ENCODE measurements at places on chromosomes 1 and 21. TPM values are rescaled to one million over a fixed set of nuclear protein-coding genes. Genes with fewer than 3 reads are reported as not detected.
A peak's percentile ranks its signal among the peaks of the same experiment; 100 is the strongest.

- DNase-seq = no peak
Observed at GRCh38 chr1:181676269-181676668, 193.0 kb downstream of the CACNA1E start.

DNA sequence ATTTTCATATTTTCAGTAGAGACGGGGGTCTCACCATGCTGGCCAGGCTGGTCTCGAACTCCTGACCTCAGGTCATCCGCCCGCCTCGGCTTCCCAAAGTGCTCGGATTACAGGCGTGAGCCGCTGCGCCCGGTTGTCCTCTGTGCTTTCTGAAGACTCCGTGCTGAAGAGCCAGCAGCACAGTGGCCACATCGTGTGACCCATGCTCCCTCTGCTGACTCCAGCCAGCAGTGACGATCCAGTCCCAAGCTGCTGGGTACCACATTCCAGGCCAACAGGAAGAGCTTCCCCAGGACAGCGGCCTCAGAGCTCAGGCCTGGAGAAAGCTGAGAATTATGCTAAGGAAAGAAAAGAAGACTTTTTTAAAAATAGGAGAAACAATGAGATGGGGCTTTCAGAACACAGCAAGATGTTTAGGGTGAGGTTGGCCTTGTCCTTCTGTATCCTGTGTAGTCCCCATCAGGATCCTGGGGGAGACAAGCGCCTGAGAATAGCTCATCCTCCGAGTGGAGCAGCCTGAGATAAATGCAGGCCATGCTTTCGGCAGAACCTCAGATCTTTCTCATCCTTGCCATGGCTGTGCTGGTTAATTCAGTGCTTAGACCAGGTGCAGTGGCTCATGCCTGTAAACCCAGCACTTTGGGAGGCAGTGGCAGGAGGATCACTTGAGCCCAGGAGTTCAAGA lies 207.1 kb downstream of the SLC35F3 start:
- peak; percentile 32 for DNase-seq

The ADGRB2 gene
- total RNA-seq = 8.8 TPM

The DNALI1 gene
- 1.7 TPM for total RNA-seq

The ZSWIM5 gene
- total RNA-seq = not detected

- DNase-seq = peak; percentile 56
Observed at GRCh38 chr1:84936116-84936810, 43.3 kb upstream of the LPAR3 start.

DNA sequence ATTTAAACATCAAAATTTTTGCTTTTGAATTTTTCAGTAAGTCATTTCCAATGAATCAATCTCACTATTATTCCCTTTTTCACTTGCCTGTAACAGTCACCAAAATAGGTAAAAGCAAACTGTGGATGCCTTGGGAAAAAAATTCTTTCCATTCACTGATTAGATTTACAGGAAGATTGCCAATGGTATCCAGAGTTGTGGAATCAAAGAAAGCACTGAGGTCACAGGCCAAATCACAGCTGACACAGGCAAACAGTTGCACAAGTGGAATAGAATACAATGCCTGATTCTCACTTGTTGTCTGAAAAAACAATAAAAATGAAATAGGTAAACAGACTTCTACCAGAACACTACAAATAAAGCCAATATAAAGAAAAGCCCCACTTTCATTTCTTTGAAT lies 48.4 kb downstream of the LTN1 start:
- no peak for DNase-seq

The KCNH1 gene
- 1.4 TPM for total RNA-seq

GRCh38 chr1:41021526-41022308 lies at the start of gene SLFNL1:
Gene SLFNL1, minus strand, starts transcription at chr1:41021725. Its CDS starts 1,065 bp downstream, at chr1:41020660.
- peak; percentile 19 for DNase-seq

DNA sequence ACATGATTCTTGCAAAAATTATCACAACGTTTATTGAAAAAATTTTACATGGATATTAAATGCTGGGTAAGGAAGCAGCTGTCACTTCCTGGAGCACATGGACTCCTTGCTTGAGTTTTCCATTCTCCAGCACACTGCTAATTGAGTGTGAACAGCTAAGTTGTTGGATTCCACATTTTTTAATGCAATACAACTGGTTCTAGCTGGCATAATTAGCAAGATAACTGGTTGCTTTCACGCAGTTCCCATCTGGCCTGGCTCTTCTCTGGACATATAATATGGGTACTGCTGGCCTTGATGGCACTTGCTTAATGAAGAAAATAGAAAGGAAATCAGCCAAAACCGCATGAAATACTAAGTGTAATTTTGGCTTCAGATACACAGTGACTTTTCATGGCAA lies 26.6 kb downstream of the RGS21 start:
- no peak for DNase-seq

The TDRD5 gene
- not detected for total RNA-seq

DNA sequence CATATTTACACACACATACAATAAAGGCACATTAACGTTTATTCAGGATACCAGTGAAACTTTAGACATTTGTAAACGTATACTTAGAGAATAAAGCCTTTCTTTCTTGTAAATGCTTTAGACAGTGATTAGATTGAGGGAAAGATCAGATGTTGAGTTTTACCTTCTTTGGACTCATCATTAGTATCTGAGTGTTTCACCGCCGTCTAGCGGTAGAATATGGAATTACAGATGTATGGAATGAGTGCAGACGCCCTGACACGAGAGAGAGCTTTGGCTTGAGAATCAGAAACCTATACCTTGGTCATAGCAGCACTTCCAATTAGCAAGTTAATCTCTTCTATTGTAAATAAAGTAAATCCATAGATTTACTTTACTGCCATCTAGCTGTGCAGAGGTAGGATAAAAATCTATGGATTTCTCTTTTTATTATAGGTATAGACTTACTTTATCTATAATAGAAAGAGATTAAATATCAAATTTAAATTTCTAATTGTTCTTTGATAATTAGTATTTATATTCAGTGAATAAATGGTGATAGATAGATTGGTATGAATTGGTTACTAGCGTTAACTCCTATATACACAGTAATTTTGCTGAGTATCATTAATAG lies 12.6 kb downstream of the FLG2 start:
- peak; percentile 59 for DNase-seq

DNA sequence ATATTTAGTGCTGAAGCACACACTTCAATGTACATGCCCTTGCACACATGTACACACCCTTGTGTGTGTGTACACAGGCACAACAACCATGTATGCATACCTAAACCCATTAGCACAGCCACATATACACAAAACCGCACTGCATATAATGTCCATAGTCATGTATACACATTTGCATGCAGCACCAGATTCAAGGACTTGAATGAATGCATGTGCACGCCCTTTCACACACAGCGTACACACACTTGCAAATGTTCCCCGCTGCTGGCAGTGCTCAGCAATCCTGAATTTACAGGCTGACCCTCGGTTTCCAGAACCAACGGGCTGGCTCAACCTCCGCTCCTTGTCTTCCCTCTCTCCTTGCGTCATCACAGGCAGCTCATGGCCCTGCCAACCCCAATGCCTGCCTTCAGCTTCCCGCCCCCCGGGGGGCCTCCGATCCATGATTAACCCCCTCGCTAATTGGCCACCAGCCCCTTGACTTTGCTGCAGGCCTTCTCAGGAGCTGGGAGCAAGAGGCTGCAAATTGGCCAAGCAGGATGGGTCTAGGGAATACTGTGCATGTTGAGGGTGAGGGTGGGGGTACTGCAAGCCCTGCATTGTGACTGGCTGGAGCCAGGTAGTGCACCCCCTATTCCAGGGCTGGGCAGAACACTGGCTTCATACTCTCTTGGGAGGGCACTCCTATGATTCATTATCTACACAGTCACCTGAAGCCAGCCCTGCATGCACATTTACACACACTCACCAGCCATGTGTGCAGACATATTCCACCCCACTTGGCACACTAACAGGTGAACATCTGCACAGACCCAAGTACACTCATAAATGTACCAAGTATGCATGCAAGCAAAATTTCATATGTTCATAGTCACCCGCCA lies 7.9 kb downstream of the GPR3 start:
- DNase-seq = no peak

The VASH2 gene
- not detected for total RNA-seq

DNA sequence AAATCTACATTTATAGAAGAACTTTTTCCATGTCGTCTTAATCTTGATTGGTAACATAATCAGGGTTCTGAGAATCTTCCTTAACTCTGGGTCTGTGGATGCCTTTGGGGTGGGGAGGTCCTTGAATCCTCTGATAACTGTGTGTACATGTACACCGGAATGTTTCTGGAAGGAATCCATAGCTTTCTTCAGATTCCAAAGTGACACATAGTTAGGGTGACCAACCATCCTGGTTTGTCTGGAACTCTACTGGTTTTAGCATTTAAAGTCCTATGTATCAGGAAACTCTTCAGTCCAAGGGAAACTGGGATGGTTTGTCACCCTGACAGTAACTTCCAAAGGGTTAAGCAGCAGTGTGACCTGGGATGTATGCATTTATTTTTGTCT lies 16.8 kb downstream of the STRIP1 start:
- DNase-seq = peak; percentile 75

GRCh38 chr1:246659594-246660140 lies 64.5 kb upstream of the SCCPDH start:
- DNase-seq = no peak

The HES2 gene
- not detected for total RNA-seq

DNA sequence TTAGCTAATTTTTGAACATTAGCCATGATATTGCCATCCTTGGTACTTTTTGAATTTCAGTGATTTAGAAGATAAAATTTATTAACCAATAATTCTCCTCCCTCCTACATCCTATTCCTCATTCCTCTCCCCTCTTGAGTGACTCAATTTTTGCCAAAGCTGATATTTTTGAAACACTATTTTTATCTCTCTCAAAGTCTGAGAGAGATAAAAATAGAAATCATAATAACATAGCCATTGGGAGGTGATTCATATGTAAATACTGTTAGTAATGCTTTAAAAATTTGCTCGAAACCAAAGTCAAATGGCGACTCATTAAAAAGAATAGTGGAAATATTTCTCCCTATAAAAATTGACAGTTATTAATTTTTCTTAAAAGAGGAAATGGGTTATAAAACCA lies 97.4 kb downstream of the PATJ start:
- DNase-seq = peak; percentile 70

DNA sequence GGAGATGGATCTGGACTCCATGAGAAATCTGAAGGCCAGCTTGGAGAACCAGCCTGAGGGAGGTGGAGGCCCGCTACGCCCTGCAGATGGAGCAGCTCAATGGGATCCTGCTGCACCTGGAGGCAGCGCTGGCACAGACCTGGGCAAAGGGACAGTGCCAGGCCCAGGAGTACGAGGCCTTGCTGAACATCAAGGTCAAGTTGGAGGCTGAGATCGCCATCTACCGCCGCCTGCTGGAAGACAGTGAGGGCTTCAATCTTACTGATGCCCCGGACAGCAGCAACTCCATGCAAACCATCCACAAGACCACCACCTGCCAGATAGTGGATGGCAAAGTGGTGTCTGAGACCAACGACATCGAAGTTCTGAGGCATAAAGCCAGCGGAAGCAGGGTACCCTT lies 601.5 kb upstream of the ZP4 start:
- no peak for DNase-seq

DNA sequence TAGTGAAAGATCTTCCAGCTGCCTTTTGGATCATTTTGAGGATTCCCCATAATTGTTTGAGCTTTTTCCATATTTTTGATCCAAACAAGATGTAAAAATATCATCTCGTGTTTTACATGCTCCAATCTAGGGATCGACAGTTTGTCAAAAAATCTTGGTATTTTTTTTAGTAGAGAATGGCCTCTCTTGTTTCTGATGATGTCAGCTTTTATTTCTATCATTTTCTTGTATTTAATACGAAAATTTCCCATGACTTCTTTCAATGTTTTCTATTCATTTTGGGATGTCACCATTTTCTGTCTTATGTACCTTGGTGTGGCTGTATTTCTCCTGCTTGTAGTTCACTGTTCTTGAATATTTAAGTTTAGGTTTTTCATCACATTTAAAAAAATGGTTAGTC lies 812.0 kb upstream of the NCAM2 start:
- no peak for DNase-seq

DNA sequence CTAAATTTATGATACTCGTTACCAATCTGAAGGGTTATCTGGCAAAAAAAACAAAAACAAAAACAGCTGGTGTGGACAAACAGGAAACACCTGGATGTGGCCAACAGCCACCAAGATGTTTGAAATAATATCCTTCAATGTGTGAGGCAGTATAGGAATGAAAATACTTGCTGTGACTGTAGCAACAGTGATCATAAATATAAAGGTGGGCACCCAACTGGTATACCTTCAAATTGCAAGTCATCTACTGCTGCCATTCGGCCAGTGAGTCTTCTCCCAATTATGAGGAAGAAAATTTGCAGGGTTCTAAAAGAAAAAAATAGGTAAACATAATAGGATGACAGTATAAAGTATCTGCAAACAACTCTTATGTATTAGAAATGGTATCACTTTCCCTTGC lies 916 bp downstream of the YIPF1 start:
- no peak for DNase-seq

DNA sequence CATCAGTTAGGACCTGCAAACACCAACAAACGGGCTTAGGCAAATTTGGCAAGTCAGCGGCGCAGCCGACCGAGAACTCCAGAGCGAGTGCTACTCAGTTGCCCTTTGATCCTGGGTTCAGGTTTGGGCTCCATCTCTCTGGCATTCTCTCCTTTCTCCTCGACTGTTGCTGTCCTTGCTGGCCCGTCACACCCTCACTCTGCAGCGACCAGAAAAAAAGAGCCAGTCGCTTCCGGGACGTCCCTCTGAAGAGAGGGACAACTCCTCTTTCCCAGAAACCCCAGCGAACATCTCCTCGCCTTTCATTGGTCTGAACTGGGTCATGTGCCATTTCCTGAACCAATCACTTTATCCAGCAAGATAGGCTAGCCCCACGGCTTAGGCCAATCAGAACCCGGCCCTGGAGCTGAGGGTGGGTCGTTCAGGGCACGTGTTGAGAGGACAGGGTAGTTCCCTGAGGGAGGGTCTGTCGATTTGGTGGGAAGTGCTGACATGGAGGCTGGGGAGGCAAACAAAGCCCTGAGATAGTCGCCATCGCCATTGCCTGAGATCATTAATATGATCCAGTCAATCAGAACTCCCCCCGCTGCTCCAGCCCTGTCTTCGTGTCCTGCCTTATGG lies 113.7 kb downstream of the PTPRU start:
- DNase-seq = no peak

The KCNJ15 gene
- 0.33 TPM for total RNA-seq

DNA sequence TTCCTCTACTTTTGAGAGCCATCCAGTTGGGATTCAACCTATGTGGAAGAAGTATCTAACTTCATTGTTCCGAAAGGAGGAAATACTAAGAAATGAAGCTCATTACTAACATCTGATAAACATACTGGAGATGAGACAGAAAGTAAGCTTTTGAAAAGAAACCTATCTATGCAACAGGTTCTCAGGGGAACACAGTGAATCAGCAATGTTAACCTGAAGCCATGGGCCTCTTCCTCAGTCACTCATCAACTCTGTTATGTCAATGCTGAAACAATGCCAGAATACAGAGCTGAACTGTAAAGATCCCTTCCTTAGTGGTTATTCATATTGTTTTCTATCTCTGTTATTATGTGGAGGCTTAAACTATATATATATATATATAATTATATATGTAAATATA lies 55.5 kb upstream of the ESRRG start:
- DNase-seq = no peak

DNA sequence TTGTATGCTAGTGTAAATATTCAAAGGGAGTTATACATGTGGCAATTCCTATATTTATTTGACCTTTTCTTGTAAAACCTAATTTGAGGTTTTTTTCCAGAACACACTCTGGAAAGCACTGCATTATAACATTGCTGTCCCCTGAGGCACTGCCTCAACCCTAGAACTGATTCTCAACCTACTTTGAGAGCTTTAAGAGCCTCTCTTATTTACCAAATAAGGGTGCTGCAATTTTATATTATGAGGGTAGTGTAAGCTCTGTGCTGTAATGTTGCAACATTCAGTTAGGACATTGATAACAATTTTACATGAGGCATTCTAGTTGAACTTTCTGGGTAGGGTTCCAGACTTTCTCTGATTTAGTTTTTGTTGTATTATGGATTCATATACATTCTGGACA lies 302.2 kb upstream of the DEPDC1 start:
- DNase-seq = no peak

The LAX1 gene
- not detected for total RNA-seq

All from HFFc6 (cell line).